ENCODE measurements at places on chromosomes 7 and 10. TPM values are rescaled to one million over a fixed set of nuclear protein-coding genes. Genes with fewer than 3 reads are reported as not detected.
A peak's percentile ranks its signal among the peaks of the same experiment; 100 is the strongest.

Gene STEAP1B
- total RNA-seq = not detected

Gene ELOVL3
- not detected for total RNA-seq

DNA sequence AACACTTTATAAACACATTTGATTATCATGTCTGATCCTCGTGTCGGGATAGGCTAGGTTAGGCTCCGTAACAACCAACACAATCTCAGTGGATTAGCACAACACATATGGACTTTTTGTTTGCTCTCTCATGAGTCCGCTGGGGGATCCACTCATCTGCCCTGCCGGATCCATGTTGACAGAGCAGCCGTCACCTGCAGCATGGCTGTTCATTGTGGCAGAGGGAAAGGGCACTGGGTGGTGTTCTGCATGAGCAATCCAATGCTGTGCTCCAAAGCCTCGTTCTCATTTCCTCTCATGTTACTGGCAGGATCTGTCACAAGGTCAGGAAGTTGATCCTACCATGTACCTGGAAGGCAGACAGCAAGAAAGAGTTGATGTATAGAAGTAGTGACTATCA is 62.5 kb upstream of the RAPGEF5 start:
- no peak for DNase-seq

- no peak for DNase-seq
Observed at GRCh38 chr7:135756191-135756590, 7.6 kb upstream of the FAM180A start.

DNA sequence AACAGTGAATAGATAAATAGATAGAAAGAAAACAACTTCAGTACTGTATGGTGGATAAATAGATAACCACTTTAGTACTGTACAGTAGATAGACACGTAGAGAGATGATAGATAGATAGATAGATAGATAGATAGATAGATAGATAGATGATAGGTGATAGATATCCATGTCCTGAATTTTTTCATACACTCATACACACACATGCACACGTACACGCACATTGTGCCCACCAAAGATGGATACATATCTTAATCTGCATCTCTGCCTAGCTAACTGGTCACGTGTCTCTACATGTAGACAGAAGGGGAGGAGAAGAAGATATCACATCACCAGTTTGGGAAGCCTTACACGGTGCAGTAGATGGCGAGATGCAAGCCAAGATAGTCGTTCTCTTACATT is 99.2 kb downstream of the ARID5B start:
- no peak for DNase-seq

Gene HTR7
- total RNA-seq = not detected

GRCh38 chr7:45598886-45599520 is 24.8 kb downstream of the ADCY1 start:
- DNase-seq = no peak

DNA sequence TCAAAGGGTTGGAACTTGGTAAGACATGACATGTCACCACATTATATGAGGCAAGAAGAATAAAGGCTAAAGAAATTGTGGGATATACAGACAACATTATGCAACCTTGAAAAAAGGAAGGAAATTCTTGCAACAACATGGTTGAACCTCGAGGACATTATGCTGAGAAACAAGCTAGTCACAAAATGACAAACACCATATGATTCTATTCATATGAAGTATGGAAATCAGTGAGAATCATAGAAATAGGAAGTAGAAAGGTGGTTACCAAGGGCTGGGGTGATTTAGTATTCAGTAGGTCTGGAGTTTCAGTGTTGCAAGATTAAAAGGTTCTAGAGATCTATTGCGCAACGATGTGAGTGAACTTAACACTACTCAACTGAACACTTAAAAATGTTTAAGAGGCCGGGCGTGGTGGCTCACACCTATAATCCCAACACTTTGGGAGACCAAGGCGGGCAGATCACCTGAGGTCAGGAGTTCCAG is 126.9 kb upstream of the TBX20 start:
- no peak for DNase-seq

DNA sequence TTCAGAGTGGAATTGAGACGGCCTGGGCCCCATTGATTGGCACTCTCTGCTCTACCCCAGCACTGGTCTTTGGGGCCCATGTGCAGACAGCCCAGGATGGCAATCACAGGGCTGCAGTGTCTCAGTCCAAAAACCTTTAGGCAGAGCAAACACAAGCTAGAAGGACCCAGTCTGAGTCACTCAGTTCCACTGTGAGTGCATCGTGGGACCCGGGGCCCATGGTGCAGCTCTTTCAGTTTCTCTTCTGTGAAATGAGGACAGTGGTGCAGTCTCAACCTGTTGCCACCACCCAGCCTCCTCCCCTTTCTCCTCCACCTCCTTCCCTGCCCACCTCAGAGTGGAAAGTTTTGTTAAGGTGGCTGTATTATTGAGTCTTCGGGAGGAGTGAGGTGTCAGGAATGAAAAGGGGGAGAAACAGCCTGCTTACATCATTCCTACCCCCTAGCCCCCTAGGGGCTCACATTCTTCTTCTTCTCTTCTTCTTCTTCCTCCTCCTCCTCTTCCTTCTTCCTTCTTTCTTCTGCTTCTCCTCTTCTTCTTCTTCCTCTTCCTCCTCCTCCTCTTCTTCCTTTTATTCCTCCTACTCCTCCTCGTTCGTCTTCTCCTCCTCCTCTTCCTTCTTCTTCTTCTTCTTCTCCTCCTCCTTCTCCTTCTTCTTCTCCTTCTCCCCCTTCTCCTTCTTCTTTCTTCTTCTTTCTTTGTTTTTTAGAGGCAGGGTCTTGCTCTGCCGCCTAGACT is 19.5 kb upstream of the CARD11 start:
- DNase-seq = peak; percentile 86

GRCh38 chr7:19964246-19964645 is 190.8 kb upstream of the TMEM196 start:
- DNase-seq = no peak

DNA sequence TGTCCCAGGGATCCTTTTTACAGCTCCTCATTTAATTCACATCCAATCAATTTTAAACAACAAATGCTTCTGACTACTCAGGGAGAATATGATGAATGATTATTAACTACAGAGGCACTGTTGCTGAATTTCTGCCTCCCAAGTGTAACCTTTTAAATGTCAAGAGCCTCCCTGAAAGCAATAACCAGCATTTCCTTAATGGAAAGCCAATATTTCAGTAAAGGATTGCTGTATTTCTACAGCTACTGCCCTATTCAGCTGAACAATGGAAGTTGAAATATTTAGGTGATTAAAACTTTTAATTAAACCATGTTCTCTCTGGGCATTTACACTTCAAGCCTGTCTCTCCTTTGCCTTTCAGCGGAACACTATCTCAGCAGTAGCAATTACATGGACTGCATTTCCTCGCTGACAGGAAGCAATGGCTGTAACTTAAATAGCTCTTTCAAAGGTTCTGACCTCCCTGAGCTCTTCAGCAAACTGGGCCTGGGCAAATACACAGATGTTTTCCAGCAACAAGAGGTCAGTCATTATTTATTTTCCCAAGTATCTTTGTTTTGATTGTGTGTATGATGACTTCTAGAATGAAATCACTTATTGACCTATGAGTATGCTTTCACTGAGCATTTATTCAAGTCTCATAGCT is 304.7 kb downstream of the BICC1 start:
- no peak for DNase-seq
